ENCODE measurements at places on chromosomes 11 and 22.
A peak's percentile ranks its signal among the peaks of the same experiment; 100 is the strongest.

DNA sequence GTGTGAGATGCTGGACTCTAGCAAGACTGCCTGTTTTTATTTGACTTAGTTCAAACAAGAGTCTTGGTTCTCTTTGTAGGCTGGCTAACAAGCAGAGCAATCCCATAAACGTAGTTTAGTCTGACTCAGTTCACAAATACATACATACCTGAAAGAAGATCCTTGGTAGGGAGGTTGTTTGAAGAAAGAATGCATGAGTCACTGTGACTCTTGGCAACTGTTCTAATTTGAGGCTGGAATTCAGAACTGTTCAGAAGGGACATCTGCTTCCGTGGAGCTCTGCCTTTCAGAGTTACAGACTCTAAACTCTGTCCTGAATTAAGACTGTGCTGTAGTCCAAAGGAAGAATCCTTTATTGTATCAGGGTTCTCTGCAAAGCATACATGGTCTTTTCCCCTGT, 32.2 kb downstream of the C2CD3 start:
- DNase-seq: no peak

DNA sequence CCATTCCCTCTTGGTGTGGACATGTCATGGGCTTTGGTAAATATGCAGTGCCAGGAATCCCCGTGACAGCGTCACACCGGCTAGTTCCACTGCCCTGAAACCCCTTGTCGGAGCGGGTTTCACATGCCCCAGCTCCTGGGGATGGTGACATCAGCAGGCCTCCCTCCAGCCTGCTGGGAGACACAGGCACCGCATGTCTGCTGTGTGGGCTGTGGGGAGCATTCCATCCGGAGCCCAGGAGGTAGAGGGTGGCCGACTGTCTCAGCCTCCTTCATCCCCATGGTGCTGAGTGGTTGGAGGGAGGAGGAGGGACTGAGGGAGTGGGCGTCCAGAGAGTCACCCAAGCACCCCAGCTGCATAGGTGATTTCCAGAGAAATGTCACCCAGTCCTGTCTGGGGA, 1161.1 kb downstream of the BRD1 start:
- DNase-seq: no peak

GRCh38 chr11:119594639-119595249, 134.3 kb downstream of the NECTIN1 start:
- DNase-seq: no peak

GRCh38 chr11:29119116-29119515, 897.7 kb downstream of the KCNA4 start:
- no peak for DNase-seq

- DNase-seq: no peak
Observed at GRCh38 chr22:42816336-42816735, 40.7 kb downstream of the ARFGAP3 start.

DNA sequence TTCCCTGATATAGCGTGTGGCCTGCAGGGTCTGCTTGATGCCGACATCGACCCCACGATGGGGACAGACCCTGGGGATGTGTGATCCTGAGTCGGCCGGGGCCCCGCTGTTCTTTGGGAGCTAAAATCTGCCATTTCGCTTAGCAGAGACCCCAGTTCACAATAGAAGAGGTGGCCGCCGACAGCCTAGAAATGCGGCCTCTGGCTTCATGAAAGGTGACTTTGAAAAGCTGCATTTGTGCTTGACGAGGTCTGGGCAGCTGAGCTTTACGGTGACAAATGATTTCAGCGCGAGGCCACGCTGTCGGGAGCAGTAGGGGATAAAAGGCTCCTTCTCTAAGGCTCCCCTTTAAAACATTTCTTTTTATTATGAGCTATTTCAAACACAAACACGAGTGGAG, 71.7 kb downstream of the RPS6KA4 start:
- DNase-seq: no peak

DNA sequence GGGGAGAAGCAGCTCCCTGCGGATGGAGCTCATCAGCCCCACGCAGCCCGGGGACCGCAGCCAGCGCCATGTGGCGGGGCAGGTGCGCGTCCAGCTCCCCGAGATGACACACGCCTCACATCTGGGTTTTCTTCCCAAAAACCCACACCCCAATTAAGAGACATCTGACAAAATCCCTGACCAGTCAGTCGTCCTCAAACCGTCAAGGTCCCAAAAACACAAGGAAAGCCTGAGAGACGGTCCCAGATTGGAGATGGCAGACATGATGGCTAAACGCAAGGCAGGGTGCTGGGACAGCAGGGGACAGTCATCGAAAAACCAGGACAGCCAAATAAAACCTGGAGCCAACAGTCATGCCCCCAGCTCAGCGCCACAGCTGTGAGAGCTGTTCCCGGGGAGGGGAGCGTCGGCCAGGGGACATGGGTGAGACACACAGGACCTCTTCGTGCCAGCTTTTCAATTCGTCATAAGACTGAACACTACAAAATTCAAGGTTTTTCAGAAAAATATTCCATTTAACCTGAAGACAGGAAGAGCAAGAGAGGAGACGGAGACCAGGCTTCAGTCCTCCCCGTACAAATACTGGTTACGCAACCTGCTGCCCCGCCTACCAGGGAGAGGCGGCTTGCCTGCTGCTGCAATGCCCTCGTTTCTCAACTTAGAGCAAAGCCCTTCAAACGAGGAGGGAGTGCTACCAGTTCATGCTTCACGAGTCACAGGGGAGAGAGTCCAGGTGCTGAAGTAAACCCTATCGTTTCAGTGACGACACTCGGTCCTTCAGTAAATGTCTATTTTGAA, 10.5 kb downstream of the TOLLIP start:
- peak; percentile 95 for DNase-seq

GRCh38 chr11:129861702-129862522, 33.5 kb downstream of the NFRKB start:
- peak; percentile 80 for DNase-seq

DNA sequence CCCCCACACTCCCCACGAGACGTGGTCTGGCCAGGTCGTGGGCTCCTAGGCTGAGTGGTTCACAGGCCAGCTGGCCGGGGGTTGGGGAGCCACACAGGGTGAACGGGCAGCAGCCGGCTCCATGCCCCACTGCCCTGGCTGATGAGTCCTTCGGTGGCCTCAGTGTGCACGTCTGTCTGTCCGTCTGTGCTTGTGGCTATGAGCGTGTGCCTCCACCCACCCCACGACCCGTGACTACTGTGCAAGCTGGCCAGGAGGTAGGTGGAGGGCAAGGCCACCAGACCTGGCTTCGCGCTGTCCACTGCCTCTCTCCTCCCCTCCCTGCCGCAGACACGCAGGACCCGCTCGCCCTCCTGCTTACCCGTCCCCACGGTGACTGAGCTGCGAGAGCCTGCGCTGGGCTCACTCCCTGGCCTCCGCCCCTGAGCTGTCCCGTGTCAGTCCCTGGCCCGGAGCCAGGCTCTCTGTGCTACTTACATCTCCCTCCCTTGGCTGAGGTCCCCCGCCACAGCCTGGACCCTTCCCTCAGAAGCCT, 14.1 kb downstream of the CSDC2 start:
- DNase-seq: peak; percentile 73

- no peak for DNase-seq
Observed at GRCh38 chr11:18936002-18936673, 3.1 kb downstream of the MRGPRX1 start.

GRCh38 chr11:45609902-45610301, 55.5 kb downstream of the CHST1 start:
- DNase-seq: no peak

GRCh38 chr11:130087294-130087926, 17.7 kb downstream of the APLP2 start:
- no peak for DNase-seq

GRCh38 chr22:30452861-30453260, 19.0 kb downstream of the SEC14L3 start:
- DNase-seq: no peak

DNA sequence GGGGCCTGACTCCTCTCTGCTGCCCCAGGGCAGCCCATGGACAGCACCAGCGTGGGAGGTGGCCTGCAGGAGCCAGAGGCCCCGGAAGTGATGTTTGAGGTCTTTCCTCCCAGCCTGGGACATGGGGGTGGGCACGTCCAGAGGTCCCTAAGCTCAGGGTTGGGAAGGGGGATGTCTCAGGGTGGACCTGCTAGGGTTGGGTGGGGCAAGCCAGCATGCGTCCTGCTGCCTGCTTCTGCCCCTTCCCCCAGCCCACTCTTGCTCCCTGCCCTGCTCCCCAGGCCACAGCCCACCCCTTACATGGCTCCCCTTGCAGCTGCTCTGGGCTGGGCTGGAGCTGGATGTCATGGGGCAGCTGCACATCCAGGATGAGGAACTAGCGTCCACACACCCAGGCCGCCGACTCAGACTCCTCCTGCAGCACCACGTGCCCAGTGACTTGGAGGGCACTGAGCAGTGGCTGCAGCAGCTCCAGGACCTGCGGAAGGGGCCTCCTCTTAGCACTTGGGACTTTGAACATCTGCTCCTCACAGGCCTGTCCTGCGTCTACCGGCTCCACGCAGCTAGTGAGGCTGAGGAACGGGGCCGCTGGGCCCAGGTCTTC, 1.3 kb downstream of the FAM180B start:
- DNase-seq: peak; percentile 84

GRCh38 chr22:35742342-35743100, 24.8 kb downstream of the APOL5 start:
- DNase-seq: no peak

DNA sequence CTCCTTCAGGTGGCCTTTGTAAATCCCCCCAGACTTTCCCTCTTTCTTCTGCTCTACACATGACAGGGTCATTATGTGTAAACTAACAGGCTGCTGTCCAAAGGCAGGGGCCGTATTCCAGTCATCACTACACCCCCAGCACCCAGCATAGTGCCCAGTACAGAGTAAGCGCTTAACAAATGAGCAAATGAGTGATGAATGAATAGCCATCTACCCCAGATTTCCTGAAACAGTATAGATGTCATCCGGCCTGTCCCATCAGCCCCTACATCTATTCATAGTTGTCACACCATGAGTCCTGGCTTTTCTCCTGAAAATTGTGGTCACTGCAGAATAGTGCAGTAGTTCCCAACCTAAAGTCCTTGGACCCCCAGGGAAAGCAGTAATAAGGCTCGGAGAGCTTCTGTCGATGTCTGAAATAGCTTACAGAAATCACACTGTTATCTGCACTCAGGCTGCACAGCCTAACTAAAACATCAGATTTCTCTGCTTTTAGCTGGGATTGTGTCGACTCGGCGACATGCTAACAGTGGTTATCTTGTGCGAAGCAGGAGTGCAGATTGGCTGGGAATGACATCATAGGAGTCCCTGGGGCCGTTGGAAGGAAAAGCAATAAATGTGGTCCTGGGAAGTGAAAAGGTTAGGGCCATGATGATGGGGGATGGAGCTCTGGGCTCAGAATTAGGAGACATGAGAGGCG, 143.8 kb upstream of the NECTIN1 start:
- no peak for DNase-seq

DNA sequence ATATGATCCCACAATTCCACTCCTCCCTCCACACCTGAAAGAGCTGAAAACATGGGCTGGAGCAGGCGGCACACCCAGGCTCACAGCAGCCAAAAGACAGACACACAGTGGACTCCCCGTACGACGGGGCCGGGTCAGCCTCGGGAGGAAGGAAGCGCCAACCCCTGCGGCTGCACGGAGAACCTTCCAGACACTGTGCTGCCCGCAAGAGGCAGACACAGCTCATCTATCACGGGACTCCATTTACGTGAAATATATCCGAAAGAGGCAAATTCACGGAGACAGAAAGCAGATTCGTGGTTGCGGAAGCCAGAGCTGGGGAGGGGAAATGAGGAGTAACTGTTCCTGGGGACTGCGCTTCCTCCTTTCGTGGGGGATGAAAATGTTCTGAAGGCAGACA, 165.0 kb downstream of the BRD1 start:
- peak; percentile 23 for DNase-seq

- no peak for DNase-seq
Observed at GRCh38 chr11:33390944-33391892, 134.0 kb downstream of the HIPK3 start.

DNA sequence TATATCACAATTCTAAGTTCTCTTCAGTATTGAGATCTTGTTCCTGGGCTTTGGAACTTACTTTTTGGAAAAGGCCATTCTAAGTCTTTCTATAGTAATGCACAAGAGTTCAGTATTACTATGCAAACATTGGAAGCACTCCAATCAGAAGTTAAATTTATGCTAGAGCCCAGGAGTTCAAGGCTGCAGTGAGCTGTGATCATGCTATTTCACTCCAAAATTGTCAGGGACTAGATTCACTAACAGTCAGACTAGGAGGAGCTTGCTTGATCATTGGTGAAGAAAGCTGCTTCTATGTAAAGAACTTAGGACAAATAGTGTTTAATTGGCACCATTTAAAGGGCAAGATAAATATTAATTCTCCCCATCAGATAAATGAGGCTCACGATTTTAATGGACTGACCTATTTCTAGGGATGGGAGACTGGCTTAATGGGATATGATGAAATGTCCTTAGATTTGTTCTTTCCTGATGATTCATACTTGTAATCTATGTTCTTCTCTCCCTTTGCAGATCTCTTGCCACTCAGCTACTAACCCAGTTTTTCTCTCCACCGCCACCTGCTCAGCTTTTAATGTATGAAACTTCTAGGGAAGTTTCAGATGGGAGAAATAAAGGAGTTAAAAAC, 32.6 kb upstream of the TMEM123 start:
- no peak for DNase-seq

DNA sequence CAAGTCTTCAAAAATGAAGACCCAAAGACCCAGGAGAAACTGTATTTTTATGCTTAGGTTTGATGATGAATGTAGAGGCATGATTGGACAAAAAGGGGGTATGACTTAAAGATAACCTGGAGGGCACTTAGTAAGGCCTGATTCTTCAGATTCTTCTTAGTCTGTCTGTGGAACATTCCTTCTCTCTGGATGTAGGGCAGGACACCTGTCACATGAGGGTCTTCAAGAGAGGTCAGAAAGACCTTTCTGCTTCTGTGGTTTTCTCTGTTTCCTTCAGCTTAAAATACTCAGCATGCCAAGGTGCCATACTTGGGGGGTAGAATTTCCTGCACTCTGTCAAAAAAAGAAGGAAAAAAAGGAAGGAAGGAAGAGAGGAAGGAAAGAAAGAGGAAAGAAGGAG, 78.1 kb downstream of the BLID start:
- DNase-seq: no peak

- DNase-seq: no peak
Observed at GRCh38 chr11:72174302-72175070, 17.5 kb upstream of the FOLR1 start.

GRCh38 chr11:36577373-36577772, 9.6 kb downstream of the RAG1 start:
- no peak for DNase-seq

DNA sequence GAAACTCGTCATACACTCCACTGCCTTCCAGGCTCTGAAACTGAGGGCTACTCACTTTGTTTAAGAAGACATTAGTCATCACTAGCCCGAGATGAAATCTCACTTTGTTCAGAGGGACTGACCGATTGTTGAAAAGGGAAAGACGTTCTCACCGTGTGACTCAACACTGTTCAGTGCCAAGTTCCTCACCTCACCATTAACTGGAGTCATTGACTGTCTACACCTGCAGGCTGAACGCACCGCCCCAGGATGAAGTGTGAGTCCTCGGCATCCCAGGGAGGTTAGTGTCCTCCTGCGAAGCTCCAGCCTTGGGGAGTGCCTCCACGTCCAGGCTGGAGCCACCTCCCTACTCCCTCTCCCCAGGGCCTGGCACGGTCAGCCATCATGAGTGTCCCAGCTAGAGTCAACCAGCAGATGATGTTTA, 30.4 kb downstream of the FADD start:
- DNase-seq: no peak
